ENCODE measurements at places on chromosomes 7 and 10. TPM values are rescaled to one million over a fixed set of nuclear protein-coding genes. Genes with fewer than 3 reads are reported as not detected.

GRCh38 chr10:6347391-6347951, 144.7 kb downstream of the PFKFB3 start:
- DNase-seq, result no peak
- no peaks in the 10 kb centered on the region for H3K27me3 ChIP-seq
- H3K36me3 ChIP-seq, result no peaks in the 10 kb centered on the region
- no peaks in the 10 kb centered on the region for H3K4me1 ChIP-seq
- no peak overlapping the region for H3K27ac ChIP-seq

GRCh38 chr10:17891435-17891834, 60.3 kb upstream of the SLC39A12 start:
- no peak for DNase-seq
- H3K4me1 ChIP-seq, result no peaks in the 10 kb centered on the region
- no peaks in the 10 kb centered on the region for H3K36me3 ChIP-seq
- no peaks in the 10 kb centered on the region for H3K27me3 ChIP-seq

GRCh38 chr7:51689547-51689946, 372.9 kb upstream of the COBL start:
- no peak overlapping the region for H3K4me3 ChIP-seq
- H3K4me1 ChIP-seq, result no peaks in the 10 kb centered on the region
- H3K36me3 ChIP-seq, result no peaks in the 10 kb centered on the region
- DNase-seq, result no peak

GRCh38 chr10:71816936-71817618, 34.0 kb downstream of the PSAP start:
- H3K27ac ChIP-seq, result peak overlapping the region; percentile 23
- peaks cover 48% of the 10 kb centered on the region for H3K4me1 ChIP-seq
- peaks cover 53% of the 10 kb centered on the region for H3K36me3 ChIP-seq
- no peak for DNase-seq
- H3K4me3 ChIP-seq, result no peak overlapping the region

LIPM gene
- total RNA-seq, result not detected

SOSTDC1 gene
- not detected for total RNA-seq

- no peaks in the 10 kb centered on the region for H3K36me3 ChIP-seq
- no peak overlapping the region for H3K4me3 ChIP-seq
- no peak overlapping the region for H3K27ac ChIP-seq
- DNase-seq, result no peak
Observed at GRCh38 chr10:19480353-19480752, 335.9 kb upstream of the PLXDC2 start.

GRCh38 chr10:5764422-5765297, 48.6 kb downstream of the GDI2 start:
- no peaks in the 10 kb centered on the region for H3K4me1 ChIP-seq
- no peak for DNase-seq
- H3K36me3 ChIP-seq, result peaks cover 27% of the 10 kb centered on the region
- no peak overlapping the region for H3K4me3 ChIP-seq

SLC25A40 gene
- 43.7 TPM for total RNA-seq

FAM237B gene
- not detected for total RNA-seq

DNA sequence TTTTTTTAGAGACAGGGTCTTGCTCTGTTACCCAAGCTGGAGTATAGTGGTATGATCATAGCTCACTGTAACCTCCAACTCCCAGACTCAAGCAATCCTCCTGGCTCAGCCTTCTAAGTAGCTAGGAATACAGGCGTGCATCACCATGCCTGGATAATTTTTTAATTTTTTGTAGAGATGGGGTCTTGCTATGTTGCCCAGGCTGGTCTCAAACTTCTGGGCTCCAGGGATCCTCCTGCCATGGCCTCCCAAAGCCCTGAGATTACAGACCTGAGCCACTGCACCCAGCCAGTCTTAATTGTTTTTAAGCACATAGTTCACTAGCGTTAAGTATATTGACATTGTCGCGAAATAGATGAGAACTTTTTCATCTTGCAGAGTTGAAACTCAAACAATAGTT, 2.0 kb downstream of the SUPV3L1 start:
- peaks cover 12% of the 10 kb centered on the region for H3K36me3 ChIP-seq
- no peaks in the 10 kb centered on the region for H3K27me3 ChIP-seq
- DNase-seq, result no peak
- no peak overlapping the region for H3K4me3 ChIP-seq

ZNHIT1 gene
- 69.7 TPM for total RNA-seq

DNA sequence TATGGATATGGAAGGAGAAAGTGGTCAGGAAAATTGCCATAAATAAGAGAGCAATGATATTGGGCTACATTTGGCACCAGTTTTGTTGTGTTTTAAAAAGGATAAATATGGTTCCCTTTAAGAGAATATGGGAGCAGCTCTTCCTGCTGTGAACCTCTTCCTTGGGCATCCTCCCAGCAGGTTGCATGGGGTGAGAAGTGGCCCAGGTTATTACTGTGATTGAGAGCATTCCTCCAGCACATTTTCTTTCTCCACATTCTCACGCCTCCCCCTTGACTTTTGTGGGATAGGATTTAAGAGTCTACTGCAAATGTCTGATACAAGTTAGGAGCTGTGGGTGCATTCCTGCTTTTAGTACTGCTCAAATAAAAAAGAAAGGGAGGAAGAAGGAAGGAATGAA, 214.8 kb downstream of the POU6F2 start:
- H3K27me3 ChIP-seq, result no peaks in the 10 kb centered on the region
- H3K4me3 ChIP-seq, result no peak overlapping the region
- no peak overlapping the region for H3K27ac ChIP-seq
- no peaks in the 10 kb centered on the region for H3K36me3 ChIP-seq
- no peaks in the 10 kb centered on the region for H3K4me1 ChIP-seq

MYO1G gene
- total RNA-seq, result 0.41 TPM

DNA sequence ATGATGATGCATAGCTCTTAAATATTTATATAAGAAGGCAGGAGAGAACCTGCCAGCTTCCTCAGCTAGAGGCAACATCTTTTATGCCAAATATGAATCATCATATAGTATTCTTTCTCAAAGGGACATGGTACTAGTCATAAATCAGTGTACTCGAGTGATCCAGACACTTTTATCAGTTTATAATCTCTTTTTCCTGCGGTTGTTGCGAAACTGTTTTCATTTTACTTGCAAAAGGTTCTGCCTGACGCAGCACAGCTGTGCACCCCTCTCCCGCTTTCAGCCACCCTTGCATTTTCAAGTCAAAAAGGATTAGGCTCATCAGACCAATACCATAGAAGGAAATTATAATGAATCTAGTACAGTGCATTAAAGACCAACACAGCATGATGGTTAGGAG, 332.3 kb upstream of the PRKCQ start:
- no peaks in the 10 kb centered on the region for H3K27me3 ChIP-seq
- H3K4me3 ChIP-seq, result no peak overlapping the region
- H3K27ac ChIP-seq, result no peak overlapping the region

GRCh38 chr7:34675749-34676374, 17.8 kb downstream of the NPSR1 start:
- no peak overlapping the region for H3K27ac ChIP-seq
- DNase-seq, result peak; percentile 13
- H3K4me1 ChIP-seq, result no peaks in the 10 kb centered on the region
- H3K36me3 ChIP-seq, result no peaks in the 10 kb centered on the region

- H3K4me3 ChIP-seq, result no peak overlapping the region
- H3K27ac ChIP-seq, result no peak overlapping the region
- H3K27me3 ChIP-seq, result no peaks in the 10 kb centered on the region
- no peak for DNase-seq
Observed at GRCh38 chr10:21760332-21760731, 226.3 kb downstream of the MLLT10 start.

SPDYE5 gene
- not detected for total RNA-seq

- H3K27ac ChIP-seq, result no peak overlapping the region
- H3K4me1 ChIP-seq, result no peaks in the 10 kb centered on the region
- H3K36me3 ChIP-seq, result no peaks in the 10 kb centered on the region
- H3K4me3 ChIP-seq, result no peak overlapping the region
Observed at GRCh38 chr10:130395248-130395936, 259.2 kb downstream of the GLRX3 start.

HK1 gene
- total RNA-seq, result 74.4 TPM

- no peak overlapping the region for H3K4me3 ChIP-seq
- no peaks in the 10 kb centered on the region for H3K36me3 ChIP-seq
- peaks cover 19% of the 10 kb centered on the region for H3K4me1 ChIP-seq
Observed at GRCh38 chr10:48390933-48391845, 84.7 kb downstream of the MAPK8 start.

DNA sequence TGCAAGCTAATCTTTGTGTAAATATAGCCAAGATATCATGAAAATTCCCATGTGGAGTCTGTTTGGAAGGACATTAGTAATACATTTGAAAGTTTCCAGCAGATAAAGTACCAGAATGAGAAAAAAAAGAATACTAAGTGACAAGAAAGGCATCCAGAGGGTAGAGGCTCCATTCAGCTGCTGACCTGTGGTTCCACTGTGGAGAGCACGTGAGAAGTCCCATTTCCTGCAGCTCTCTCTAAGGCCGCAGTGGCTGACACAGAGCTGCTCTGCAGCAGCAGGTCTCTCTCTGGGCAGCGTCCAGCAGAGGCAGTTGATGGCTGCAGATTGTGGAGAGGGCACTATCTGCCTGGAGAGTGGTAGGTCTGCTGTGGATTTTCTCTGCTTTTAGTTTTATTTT, 100.1 kb upstream of the TMEM72 start:
- no peak for DNase-seq
- no peak overlapping the region for H3K4me3 ChIP-seq
- no peaks in the 10 kb centered on the region for H3K4me1 ChIP-seq
- H3K27ac ChIP-seq, result no peak overlapping the region
- no peaks in the 10 kb centered on the region for H3K36me3 ChIP-seq

TDRD1 gene
- not detected for total RNA-seq

DNA sequence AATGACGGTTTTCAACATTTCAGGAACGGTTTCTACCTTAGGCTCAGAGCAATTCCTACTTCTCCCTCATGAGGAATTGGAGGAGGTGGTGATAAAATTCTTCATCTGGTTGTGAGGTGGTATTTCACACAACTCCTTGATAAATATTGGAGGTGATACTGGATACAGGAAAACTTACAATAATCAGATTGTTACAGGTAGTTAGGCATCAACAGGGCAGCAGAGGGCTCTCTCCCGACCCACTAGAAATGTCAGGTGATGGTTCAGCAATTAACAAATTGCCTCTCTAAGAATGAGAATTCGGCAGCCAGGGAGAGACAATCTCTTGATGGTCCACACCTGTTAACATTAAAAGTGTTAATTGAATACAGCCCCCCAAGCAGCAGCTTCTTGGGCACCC, 22.6 kb downstream of the ZNF786 start:
- no peak for DNase-seq
- H3K4me1 ChIP-seq, result no peaks in the 10 kb centered on the region
- no peak overlapping the region for H3K4me3 ChIP-seq
- H3K27me3 ChIP-seq, result no peaks in the 10 kb centered on the region

- no peak overlapping the region for H3K4me3 ChIP-seq
- DNase-seq, result no peak
- H3K27ac ChIP-seq, result no peak overlapping the region
- no peaks in the 10 kb centered on the region for H3K27me3 ChIP-seq
- H3K4me1 ChIP-seq, result peaks cover 5% of the 10 kb centered on the region
- H3K36me3 ChIP-seq, result no peaks in the 10 kb centered on the region
Observed at GRCh38 chr10:11876324-11876723, 53.2 kb downstream of the PROSER2 start.

MICALL2 gene
- total RNA-seq, result 144 TPM

- no peak within 1 kb of the TSS for H3K27ac ChIP-seq
- H3K27me3 ChIP-seq, result peaks cover 6% of the 10 kb centered on the region
- H3K4me3 ChIP-seq, result peak within 1 kb of the TSS; percentile 46
- no peak for DNase-seq
- no peaks in the 10 kb centered on the region for H3K36me3 ChIP-seq
Observed at GRCh38 chr10:86366033-86366901, at the start of gene GRID1. Gene GRID1 (minus strand): TSS chr10:86366795.

- DNase-seq, result no peak
- no peaks in the 10 kb centered on the region for H3K4me1 ChIP-seq
- H3K27me3 ChIP-seq, result no peaks in the 10 kb centered on the region
- no peak overlapping the region for H3K4me3 ChIP-seq
- H3K27ac ChIP-seq, result no peak overlapping the region
Observed at GRCh38 chr10:78844960-78845607, 223.7 kb upstream of the ZMIZ1 start.

STX1A gene
- 80.9 TPM for total RNA-seq

FAM131B gene
- 1.5 TPM for total RNA-seq

DNA sequence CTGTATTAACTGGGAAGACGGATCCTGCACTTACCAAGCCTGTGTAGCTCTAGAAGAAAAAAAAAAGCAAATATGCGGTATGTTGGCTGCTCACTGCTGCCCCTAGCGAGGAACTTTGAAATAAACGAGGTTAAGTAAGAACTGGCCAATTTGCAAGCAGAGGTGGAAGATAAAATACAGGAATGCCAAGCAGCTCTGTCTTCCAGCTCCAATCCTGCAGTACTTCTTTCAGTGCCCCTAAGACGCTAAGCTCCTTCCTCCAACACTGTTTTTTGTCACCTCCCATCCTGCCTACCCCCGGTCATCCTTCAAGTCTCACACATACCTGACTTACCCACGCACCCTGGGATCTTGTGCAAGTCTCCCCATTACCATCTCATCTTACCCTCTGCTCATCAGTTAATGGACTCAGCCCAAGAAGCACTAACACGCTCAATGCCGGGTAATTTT, 809 bp downstream of the C10orf143 start:
- no peaks in the 10 kb centered on the region for H3K27me3 ChIP-seq
- peak; percentile 73 for DNase-seq

EPHA1 gene
- total RNA-seq, result 0.39 TPM

PTPRN2 gene
- 1.1 TPM for total RNA-seq

DNA sequence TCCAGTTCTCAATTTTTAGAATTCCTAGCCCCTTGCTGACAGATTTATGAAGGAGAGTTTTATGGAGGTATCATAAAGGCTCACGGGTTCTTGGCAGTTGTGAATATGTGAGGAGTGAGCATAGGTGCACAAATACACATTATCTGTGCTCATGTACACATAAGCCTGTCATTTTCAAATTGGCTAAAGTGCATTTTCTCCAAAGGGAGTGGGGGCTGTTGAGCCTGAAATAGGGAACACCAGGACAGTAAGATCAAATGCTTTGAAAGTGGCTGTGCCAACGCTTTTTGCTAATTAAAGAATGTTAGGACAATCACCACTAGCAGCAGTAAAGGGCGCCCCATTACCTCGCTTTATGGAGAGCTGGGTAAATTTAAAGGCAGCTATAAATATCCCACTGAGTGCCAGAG, 8.3 kb upstream of the LRRC4 start:
- H3K36me3 ChIP-seq, result no peaks in the 10 kb centered on the region
- no peaks in the 10 kb centered on the region for H3K4me1 ChIP-seq
- no peaks in the 10 kb centered on the region for H3K27me3 ChIP-seq
- no peak overlapping the region for H3K4me3 ChIP-seq
- no peak for DNase-seq
- no peak overlapping the region for H3K27ac ChIP-seq

GRCh38 chr7:154698726-154699291, 304.1 kb downstream of the PAXIP1 start:
- no peak overlapping the region for H3K27ac ChIP-seq
- no peaks in the 10 kb centered on the region for H3K27me3 ChIP-seq
- no peaks in the 10 kb centered on the region for H3K4me1 ChIP-seq
- no peaks in the 10 kb centered on the region for H3K36me3 ChIP-seq

DNA sequence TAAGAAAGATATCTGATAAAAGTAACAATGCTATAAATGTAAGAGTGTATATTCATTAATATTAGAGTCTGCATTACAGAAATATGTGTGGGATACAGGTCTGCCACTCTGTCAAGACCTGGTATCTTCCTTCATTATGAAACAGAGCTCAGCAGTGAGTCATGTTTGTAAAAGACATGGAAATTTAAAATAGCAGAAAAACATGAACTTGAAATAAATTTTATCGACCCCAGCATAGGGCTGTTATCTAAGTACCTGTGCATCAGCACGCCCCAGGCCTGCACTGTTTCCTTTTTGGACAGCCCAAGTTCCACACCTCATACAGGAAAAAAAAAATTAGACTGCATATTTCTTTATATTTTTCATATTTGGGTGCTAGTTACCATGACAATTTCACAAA, 58.0 kb upstream of the ZPBP start:
- H3K4me3 ChIP-seq, result no peak overlapping the region
- no peak for DNase-seq
- no peaks in the 10 kb centered on the region for H3K27me3 ChIP-seq
- no peaks in the 10 kb centered on the region for H3K36me3 ChIP-seq

Measured in Panc1 (cell line).